ENCODE measurements at places on chromosomes 2 and 18.
A peak's percentile ranks its signal among the peaks of the same experiment; 100 is the strongest.

DNA sequence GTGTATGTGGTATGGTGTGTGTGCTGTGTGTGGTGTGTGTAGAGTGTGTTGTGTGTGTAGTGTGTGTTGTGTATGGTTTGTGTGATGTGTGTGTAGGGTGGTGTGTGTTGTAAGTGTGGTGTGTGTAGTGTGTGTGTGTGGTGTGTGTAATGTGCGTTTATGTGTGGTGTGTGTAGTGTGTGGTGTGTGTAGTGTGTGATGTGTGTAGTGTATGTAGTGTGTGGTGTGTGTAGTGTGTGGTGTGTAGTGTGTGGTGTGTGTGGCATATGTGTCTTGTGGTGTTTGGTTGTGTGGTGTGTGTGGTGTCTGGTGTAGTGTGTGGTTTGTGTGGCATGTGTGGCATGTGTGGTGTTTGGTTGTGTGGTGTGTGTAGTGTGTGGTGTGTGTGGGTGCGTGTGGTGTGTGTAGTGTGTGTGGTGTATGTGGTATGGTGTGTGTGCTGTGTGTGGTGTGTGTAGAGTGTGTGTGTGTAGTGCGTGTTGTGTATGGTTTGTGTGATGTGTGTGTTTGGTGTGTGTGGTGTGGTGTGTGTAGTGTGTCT lies 4.0 kb upstream of the RTP5 start:
- DNase-seq: no peak

GRCh38 chr18:4994710-4995109 lies 202.3 kb downstream of the AKAIN1 start:
- no peak for DNase-seq

- no peak for DNase-seq
Observed at GRCh38 chr18:50719471-50720324, 100.1 kb downstream of the MRO start.

- DNase-seq: no peak
Observed at GRCh38 chr2:98585386-98585785, 22.9 kb downstream of the COA5 start.

DNA sequence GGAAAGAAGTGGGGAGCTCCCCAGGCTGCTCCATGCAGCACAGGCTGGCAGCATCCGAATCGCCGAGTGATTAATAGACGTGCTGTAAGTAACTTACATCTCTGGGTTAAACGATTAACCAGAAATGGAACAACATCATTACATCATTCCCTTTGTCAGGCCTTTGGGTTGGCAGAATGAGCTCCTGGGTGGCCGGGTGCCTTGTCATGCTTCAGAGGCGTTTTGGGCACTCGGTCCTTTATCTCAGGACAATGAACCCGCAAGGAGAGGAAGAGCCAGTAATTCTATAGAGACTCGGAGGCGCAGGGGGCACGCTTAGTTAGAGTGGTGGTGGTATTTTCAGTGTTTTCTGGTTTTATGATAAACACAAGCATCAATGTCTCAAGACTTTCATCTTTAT lies 146.9 kb upstream of the TPO start:
- DNase-seq: no peak

GRCh38 chr2:159879051-159879604 lies 81.1 kb upstream of the CD302 start:
- DNase-seq: no peak

DNA sequence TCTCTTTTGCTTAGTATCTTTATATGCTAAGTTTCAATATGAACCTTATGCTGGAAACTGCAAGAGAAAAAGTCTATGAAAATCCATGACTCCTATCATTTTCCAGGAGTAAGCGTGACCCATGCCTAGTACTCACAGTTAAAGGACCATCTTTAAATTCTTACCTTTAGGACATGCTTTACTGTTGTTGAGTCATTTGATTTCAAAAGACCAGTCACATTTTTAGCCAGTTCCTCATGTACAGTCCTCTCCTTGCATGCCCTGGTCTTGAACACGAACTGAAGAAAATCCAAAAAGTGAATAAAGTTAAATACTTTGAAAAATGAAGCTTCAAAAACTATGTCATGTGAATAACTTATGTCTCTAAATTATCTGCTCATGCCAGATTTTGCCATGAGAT lies 117.8 kb upstream of the CCDC195 start:
- no peak for DNase-seq

GRCh38 chr18:22185771-22186386 lies 16.5 kb downstream of the GATA6 start:
- no peak for DNase-seq

- peak; percentile 62 for DNase-seq
Observed at GRCh38 chr2:84781942-84782716, 98.8 kb downstream of the TRABD2A start.

DNA sequence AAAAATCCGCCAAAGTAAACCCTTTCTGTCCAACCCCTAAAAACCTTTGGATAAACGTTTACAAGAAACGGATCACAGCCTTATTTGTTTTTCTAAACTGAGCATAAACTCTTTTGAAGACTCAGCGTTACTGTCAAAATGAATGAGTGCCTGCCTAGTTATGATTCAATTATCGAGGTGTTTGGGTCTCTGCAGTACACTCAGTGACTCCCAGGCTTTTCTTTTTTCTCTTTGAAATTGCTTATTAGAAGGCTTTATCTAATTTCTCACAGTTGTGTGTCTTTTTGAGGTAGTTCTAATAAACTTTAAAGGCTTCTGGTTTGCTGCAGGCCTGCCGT lies 663 bp downstream of the RHBDD1 start:
- no peak for DNase-seq

- no peak for DNase-seq
Observed at GRCh38 chr2:119359774-119360173, 6.9 kb downstream of the C2orf76 start.

GRCh38 chr2:20649976-20650375 lies 922 bp downstream of the HS1BP3 start:
- no peak for DNase-seq

DNA sequence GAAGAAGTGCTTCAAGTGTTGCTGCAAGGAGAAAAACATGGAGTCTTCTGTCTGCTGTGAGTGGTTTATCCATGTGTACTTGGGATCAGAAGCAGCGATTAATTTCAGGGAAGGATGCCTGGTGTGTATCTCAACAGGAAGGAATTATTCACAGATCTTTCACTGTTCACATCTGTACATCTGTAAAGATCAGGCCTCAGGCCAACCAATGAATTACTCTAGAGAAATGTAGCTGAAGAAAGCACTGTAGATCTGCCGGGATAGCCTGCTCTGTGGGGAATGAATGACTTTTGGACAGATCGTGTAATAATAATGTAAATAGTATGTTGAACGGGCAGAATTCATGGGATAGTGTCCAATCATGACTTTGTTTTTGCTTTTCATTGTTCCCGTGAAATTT lies 54.0 kb upstream of the SPP2 start:
- no peak for DNase-seq

DNA sequence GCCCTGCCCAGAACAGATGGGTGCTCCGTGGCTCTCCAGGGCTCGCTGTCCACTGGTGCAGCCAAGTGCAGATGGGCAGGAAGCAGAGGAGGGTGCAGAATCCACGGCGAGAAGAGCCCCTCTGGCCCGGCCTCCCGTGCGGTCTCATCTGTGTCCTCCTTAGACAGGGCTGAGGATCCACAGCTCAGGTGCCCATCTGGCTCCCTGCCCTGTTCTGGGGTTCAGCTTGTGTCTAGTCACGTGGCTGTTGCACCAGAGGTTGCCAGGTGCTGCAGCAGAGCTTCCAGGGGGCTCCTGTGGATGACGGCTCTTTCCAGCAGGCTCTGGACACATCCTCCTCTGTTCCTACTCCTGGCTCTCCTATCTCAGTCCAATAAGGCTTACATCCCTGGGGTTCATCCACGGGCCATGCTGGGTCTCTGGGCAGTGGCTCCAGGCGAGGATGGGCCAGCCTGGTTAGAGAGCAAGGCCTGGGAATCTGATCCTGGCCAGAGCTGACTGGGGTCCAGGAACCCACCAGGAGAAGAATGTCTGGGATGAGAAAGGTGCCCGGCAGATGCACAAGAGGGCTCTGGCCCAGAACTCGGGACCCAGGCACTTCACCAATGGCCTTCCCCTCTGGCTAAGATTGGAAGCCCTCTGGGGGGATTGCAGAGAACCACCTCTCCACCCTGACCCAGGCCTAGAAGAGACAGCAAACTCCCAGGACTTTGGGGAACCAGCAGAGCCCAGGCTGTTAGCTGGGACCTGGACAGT lies 116.3 kb upstream of the ID2 start:
- no peak for DNase-seq

- DNase-seq: peak; percentile 53
Observed at GRCh38 chr2:223989206-223989855, 32.1 kb downstream of the MRPL44 start.

- DNase-seq: no peak
Observed at GRCh38 chr2:210548878-210549384, 7.5 kb upstream of the CPS1 start.

DNA sequence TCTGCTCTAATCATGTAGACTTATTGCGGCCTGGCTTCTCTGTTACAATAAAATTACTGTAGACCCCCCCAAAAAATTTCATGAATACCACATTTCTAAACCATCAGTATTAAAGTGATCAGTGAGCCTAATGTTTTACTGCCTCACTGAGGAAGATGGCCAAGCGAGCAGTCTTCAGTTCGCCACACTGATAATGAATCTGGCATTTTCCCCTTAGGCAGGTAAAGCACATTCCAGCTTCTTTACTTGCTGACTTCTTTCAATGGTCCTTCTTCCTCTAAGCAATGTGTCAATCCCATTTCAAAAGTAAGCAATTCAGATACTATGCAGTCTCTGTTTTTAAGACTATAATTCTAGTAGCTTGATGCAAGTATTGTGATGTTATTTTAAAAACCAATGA lies 137.6 kb downstream of the LAMA1 start:
- no peak for DNase-seq

GRCh38 chr2:63488118-63488713 lies 100.1 kb downstream of the WDPCP start:
- DNase-seq: peak; percentile 69

GRCh38 chr18:6983366-6983765 lies 134.2 kb downstream of the LAMA1 start:
- DNase-seq: no peak

GRCh38 chr2:157938556-157938955 lies 62.4 kb upstream of the ACVR1 start:
- no peak for DNase-seq

GRCh38 chr2:182435754-182436153 lies 8.9 kb upstream of the PDE1A start:
- DNase-seq: no peak

DNA sequence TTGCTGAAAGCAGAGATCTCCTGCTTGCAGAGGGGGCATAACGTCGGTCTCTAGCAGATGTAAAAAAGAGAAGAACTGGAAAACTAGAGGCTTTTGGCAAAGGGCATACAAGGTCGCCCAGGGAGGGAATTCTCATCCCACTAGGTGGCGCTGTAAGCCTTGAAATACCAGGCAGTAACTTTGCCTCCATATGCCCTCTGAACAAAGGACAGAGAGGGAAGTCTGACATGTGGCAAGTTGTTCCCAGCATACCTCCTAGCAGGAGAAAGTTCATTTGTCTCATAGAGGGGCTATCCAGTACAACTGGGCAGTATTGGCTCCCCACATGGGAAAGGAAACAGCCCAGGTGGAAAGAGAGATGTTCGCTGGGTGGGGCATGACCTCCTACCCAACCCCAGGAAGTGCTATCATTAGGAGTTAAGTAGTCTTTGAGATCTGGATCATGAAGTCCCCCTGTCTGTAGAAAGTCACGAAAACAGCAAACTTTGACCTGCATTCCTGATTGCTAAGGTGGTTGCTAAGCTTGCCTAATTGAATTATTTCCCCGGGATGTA lies 39.9 kb downstream of the STK17B start:
- DNase-seq: peak; percentile 77

- no peak for DNase-seq
Observed at GRCh38 chr2:207603486-207603885, 21.7 kb downstream of the METTL21A start.

DNA sequence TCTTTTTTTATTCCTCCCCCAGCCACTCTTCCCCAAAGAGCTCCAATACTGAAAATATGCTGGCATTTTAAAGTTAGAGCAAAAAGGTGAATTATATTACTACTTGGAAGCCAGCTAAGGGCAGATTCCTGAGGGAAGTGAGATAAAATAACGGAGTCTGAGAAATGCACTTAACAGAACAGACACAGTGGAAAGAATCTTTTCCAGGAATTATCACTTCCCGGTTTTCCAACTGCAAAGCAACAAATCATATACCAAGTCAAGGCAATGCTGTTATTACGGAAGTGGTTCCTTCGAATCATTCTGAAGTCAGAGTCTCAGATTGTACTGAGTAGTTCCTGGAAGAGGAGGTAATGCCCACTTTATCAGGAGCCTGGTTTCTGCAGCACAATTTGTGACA lies 435.0 kb upstream of the SPRED2 start:
- no peak for DNase-seq

- no peak for DNase-seq
Observed at GRCh38 chr2:136183097-136183496, 65.1 kb upstream of the CXCR4 start.

DNA sequence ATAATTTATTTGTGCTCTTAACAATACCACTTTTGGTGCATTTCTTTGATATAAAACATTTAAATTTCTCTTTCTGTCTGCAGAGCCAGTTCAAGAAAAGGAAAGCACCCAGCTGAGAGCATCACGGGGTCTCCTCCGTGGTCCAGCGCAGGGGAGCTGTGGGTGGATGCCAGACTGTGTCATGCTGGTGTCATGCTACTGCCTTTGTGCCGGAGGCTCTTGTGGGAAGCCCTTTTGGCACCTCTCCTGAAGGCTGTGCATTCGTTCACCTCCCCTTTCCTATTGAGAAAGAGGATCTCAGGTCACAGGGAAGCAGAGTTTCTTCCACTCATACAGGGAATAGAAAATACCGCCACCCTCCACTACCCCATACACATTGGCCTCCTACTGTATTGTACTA lies 450.4 kb downstream of the GALR1 start:
- no peak for DNase-seq

- peak; percentile 26 for DNase-seq
Observed at GRCh38 chr2:43831543-43832294, 6.9 kb downstream of the ABCG5 start.

DNA sequence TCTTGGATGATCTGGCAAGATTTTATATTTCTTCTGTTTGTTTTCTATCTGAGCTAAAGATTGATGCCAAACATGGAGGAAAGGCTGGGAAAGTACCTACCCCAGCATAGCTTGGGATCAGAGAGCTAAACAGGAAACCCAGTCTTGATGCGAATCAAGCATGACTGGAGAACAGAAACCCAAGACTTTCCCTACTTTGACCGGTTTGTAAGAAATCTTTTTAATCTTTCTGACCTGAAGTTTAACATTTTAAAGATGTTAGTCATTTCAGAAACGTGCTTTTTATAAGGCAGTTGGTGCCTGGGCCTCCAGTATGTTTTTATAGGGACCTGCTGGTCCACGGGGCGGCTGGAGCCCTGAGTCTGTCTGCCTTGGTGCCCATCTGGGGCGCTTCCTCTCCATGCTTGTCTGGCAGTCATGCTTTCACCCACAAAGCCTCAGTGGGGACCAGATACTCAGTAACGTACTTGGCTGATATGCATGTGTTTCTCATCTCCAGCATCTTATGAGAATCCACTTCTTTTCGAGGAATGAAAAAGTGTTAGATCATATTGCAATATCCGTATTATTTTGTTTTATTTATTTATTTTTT lies 266.5 kb downstream of the PTGR3 start:
- DNase-seq: no peak

Measured in hematopoietic multipotent progenitor cell treated with erythropoietin and hydrocortisone succinate and interleukin-3 and kit ligand, for 4 days (in vitro differentiated cells).